Activated CD4-positive, alpha-beta memory T cell treated with anti-CD3 and anti-CD28 coated beads, Interleukin-2, amount 10 ng/mL, durations not matched to agents 7 days and 5 days (primary cell): ENCODE measurements at places on chromosomes 4 and X.

DNA sequence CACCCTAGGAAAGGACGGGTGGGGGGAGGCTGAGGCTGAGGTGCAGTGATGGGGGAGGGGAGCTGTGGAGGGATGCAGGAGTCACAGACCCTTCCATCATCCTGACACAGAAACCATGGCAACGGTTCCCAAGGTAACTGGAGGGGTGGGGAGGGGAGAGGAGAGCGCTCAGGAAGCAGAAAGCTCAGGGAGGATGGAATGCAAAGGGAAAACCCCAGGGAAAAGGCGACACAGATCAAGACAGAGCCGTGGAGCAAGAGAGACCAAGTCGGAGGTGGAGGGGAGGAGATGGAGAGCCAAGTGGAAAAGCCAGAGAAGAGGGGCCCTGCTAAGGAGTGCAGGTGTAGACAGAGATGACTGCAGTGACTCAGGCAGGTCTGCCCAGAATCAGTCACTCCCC, 14.5 kb downstream of the L1CAM start:
- no peak for DNase-seq

DNA sequence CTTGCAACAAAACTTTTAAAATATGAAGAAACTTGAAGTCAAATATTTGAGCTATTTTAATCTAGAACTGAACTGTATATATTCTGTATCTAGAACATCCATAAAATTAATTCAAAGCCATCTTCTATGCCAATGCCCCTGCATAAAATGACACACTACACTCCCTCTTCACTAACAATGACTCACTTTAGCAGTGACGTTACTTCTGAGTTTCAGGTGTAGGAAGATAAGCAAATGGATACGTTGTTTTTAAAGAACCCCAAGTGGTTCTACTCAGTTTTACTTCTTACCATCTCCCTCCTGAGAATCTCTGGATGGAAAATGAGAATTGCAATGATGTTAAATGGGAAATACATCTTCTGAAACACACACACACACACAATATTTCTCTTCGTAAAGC, 45.2 kb downstream of the CXXC4 start:
- DNase-seq: no peak

DNA sequence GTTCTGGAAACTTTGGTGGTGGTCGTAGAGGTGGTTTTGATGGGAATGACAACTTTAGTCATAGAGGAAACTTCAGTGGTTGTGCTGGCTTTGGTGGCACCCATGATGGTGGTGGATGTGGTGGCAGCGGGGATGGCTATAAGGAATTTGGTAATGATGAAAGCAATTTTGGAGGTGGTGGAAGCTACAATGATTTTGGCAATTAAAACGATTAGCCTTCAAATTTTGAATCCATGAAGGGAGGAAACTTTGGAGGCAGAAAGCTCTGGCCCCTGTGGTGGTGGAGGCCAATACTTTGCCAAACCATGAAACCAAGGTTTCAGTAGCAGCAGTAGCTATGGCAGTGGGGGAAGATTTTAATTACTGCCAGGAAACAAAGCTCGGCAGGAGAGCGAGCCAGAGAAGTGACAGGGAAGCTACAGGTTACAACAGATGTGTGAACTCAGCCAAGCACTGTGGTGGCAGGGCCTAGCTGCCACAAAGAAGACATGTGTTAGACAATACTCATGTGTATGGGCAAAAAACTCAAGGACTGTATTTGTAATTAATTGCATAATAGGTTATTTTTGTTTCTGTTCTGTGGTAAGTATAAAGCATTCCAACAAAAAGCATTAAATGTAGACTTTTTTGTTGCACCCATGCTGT, 23.2 kb upstream of the SOD3 start:
- no peak for DNase-seq

GRCh38 chr4:128528793-128529553, 241.4 kb upstream of the PGRMC2 start:
- DNase-seq: no peak

- DNase-seq: no peak
Measured at GRCh38 chr4:79272761-79273160, 53.1 kb downstream of the NAA11 start.

DNA sequence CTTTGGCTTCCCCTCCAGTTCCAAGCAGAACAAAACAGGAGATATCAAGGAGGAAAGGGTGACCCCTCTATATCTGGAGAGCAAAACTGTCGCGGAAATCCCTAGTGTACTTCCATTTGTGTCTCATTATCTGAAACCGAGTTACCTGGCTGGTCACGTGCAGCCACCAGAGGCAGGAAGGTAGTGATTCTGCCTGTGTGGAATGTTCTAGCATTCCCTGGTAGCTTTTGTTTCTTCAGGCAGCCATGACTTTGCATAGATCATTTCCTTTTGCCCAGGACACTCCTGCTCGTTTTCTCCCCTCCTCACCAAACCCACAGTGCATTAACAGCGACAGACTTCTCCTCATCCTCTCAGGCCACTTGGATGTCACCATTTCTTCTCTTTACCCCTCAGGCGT, 107.9 kb downstream of the PTTG2 start:
- DNase-seq: no peak

- DNase-seq: no peak
Measured at GRCh38 chrX:24550166-24550565, 85.1 kb downstream of the PDK3 start.

DNA sequence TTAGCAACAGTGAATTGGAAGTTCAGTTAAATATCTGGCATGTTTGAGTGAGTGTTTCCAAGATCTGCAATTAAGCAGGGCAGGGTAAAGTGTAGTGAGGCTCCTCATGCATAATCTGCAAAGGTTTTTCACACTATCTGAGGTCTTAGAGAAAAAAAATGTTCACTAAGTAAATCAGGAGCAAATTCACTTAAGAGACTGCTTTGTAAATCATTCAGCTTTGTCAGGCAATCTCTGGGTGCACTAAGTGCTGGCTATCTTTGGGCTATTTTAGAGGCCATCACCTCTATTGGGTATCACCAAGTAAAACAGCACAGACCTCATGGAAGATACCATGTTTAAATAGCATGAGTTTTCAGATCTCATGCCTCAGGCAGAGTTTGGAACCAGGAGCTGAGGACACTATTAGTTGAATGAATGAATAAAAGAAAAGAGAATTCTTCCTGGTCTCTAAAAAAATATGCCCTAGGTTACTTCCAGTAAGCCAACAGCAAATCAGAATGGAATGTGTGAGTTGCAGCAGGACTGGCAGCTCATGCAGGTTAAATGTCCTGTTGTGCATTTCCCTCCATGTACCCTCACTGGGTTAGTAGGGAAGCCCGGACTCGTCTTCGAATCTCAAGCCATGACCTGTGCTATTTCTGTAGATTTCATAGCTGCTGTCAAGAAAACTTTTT, 195.3 kb downstream of the KCNIP4 start:
- DNase-seq: no peak

DNA sequence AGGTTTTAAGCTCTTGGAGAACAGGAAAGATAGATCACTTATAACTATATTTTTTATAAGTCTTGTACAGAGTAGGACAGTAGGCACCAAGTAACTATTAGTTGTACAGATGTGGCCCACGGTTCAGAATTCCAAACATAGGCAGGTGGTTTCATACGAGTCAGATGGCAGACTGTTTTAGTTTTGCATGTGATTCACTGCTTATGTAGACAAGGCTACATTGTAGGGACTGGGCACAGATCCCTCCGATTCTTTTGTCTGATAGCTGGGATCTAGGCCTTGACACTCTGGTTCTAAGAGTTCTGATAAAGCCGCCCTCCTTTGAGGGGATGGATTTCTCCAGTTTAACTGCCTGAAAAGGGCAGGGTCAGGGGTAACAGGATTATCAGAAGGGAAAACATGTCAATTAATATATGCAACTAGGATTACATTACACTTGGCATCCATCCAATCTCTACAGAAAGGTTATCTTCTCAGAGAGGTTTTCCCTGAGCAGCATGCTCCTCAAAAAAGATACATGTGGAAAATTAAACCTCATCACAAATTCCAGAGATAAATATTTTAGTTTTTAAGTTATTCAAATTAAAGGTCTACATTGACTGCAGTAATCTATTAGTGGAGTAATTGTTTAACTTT, 87.8 kb downstream of the SPRY1 start:
- DNase-seq: no peak

GRCh38 chr4:87109121-87109520, 111.3 kb downstream of the KLHL8 start:
- DNase-seq: no peak

GRCh38 chrX:10028283-10029104, 61.3 kb downstream of the CLDN34 start:
- DNase-seq: no peak
